ENCODE measurements at places on chromosomes 6 and 20.

- DNase-seq: no peak
These were observed 49.8 kb upstream of the THEMIS start for GRCh38 chr6:127950566-127951145.

- DNase-seq: no peak
These were observed 4.5 kb downstream of the RIPK1 start for GRCh38 chr6:3072798-3073197.

DNA sequence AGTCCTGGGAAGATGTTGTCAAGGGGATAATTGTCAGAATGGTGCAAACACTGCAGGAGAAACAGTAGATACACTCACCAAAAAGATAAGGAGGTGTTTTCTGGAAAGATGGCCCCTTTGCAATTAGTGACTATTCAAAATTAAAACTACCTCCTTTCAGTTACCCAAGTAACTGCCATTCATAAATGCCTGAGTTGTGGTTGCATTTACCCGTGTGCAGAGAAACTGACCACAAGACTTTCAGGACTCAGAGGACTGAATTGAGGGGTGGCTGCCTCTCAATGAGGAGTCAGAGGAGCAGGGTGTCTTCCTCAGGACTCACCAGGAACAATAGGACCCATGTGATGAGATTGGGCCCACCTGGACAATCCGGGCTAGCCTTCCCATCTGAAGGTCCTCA lies 39.0 kb downstream of the GCM1 start:
- DNase-seq: no peak

DNA sequence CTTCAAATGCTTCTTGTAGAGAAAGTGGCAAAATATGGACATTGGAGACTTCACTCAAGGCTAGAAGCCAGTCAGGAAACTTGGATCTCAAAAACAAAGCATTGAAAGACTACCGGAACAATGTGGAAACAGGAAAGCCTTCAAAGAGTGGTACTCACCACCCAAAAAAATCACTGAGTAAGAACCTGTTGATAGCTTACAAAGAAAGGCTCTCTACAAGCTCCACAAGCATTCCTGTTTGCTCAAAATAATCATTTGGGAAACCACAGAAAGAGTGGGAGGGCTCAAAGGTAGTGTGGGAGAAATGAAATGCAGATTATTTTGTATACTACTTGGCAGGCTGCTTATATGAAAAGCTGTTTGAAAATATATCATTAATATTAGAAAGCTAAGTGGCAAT lies 9.5 kb upstream of the DST start:
- no peak for DNase-seq

- no peak for DNase-seq
These were observed 207.3 kb downstream of the JARID2 start for GRCh38 chr6:15453186-15453585.

DNA sequence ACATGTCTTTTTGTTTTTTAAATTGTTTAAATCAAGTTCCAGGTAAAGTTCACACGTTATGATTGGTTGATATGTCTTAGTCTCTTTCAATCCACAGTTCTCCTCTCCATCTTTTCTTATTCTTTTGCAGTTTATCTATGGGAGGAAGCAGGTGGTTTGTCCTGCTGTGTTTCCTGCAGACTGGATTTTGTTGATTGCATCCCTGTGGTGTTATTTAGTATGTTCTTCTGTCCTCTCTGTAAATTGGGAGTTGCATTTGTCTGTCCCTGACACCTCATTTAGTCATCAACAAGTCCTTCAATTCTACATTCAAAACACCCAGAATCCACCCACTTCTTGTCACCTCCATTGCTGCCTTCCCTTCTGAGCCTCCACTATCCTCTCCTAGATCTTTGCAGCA lies 8.1 kb downstream of the PACSIN1 start:
- DNase-seq: no peak

DNA sequence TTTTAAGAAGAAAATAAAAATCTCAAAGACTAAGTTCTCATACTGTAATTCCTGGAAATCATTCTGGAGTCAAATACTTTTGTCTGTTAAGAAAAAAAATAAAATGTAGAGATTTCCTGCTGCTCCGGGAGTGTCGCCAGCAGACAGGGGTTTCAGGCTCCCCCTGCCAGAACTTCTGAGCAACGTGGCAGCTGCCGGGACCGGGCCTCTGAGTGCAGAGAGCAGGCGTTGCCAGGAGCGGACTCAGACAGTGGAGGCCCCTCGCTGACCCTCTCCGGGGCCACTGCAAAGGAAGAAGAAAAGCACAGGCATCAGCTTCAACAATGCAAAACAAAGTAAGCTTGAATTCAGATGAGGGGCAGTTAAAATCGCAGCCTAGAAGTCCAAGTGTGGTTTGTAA lies 95.5 kb downstream of the THBS2 start:
- no peak for DNase-seq

GRCh38 chr6:137589067-137589848 lies 95.1 kb upstream of the OLIG3 start:
- peak; percentile 7 for DNase-seq

- no peak for DNase-seq
These were observed 3.8 kb downstream of the TFEB start for GRCh38 chr6:41731561-41732086.

GRCh38 chr6:43838276-43839036 lies 68.4 kb downstream of the VEGFA start:
- no peak for DNase-seq

DNA sequence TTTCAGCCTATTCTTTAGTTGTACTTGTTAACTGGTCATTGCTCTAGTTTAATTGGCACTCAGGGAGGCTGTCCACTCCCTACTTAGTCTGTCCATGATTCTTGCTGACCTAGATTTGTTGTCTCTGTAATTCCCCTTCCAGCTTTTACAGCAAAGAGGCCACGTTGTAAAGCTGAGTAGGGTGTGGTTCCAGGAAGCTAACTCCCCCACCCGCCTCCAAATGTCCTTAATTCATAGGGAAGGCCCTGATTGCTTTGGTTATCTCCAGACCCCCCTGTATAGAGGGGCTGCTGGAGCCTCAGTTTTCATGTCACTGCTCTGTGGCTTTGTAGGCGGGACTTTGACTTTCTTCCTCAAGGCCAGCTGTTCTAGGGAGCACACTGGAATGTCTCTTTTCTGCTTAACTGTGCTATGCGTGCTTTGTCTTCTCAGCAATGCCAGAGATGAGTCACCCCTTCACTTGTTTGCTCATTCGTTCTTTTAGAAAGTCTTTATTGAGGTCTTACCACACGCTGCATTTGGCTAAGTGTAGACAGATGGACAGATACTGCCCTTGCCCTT lies 175.1 kb upstream of the JAG1 start:
- no peak for DNase-seq

- no peak for DNase-seq
These were observed 17.9 kb downstream of the CUL9 start for GRCh38 chr6:43199912-43200311.

DNA sequence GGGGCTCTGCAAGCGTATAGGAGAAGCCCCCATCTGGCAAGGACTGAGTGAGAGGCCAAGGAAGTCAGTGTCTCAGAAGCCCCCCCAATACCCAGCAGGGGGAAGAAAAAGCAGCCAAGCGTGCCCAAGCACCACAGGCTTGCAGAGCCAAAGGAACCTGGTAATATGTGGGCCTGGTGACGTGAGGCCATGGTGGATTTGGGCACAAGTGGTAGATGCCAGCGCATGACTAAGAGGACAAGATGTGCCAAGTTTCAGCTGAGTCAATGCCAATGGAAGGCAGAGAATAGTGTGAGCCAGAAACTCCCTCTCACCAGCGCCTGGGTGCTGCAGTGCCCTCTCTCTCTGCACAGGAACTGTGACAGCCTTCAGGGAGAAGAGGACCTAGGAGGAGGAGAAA lies 110.0 kb downstream of the QRSL1 start:
- no peak for DNase-seq

DNA sequence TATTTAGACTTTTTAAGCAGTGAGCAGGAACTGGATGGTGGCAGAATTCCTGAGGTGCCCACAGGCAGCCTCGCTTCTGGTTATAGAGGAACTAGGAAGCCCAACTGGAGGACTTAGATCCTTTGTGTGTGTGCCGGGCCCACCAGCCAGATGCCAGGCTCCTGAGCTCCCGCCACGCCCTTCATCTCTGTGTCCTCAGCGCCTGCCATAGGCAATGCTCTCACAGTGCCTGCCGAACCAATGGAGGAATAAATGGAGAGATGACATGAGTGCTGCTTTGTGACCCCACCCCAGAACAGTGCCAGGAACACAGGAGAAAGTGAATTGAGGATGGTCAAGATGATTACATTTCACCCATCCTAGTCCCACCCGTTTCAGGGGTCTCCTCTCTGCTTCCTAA lies 146.0 kb downstream of the UNC5CL start:
- no peak for DNase-seq

GRCh38 chr20:51003753-51004152 lies 19.2 kb downstream of the KCNG1 start:
- no peak for DNase-seq

DNA sequence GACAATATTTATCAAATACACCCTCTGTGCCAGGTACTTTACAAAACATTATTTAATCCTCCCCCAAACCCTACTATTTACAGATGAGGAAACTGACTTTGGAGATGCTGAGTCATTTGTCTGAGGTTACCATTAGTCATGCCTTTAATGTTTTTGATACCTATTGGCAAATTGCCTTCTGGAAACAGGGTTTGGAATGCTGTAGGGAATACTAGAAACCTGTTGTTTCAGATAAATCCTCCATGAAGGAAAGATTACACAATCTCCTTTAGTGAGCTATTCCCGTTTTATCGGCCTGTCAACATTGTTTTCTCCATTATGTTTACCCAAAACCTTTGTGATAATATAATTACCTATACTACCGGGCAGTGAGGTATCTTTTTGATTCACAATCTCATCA lies 93.6 kb upstream of the ADGRF1 start:
- DNase-seq: no peak

DNA sequence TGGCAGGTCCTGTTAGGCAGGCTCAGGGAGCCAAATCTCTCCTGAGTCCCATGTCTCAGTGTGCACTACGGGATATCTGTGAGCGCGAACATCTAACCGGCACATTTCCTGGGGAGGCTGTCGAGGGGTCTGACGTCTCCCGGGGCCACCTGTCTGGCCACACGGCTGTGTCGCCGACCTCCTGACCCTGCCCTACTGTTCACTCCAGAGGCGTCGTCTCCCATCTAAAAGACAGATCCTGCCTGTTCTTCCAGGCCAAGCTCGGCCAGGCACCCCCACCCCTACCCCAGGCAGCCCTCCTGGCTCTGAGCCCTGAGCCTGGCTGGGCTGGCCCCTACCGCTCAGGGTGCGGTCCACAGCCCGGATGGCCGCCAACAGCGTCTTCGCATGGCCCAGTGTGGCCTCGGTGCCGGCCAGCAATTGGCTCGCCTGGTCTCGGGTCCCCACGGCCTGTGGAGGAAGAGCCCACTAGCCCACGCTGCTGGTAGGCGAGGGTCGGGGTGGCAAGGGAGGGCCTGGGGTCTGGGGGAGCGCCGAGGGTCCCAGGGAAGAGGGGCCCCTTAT lies 16.6 kb downstream of the ADRM1 start:
- no peak for DNase-seq

GRCh38 chr6:8789878-8790277 lies 354.5 kb upstream of the SLC35B3 start:
- DNase-seq: no peak

- DNase-seq: no peak
These were observed 118.8 kb downstream of the PRDM1 start for GRCh38 chr6:106204961-106205360.

Data from stimulated activated CD4-positive, alpha-beta T cell treated with anti-CD3 and anti-CD28 coated beads, Interleukin-4, amount 100 ng/mL, for 4 hours (primary cell).